Esophagus muscularis mucosa (tissue), 4 donors: ENCODE measurements at places on chromosomes 2 and 18. TPM values are rescaled to one million over a fixed set of nuclear protein-coding genes. Genes with fewer than 3 reads are reported as not detected.

The KCNK3 gene
- total RNA-seq, result 7.3 TPM

The FBXO48 gene
- total RNA-seq, result 0.46 TPM

The VWC2L gene
- not detected for total RNA-seq

The SIX2 gene
- total RNA-seq, result 1.3 TPM

The SMYD1 gene
- total RNA-seq, result 15.2 TPM

The GKN2 gene
- not detected for total RNA-seq

The IL18R1 gene
- 7.5 TPM for total RNA-seq

The ZFAND2B gene
- total RNA-seq, result 40.1 TPM

The SLC14A1 gene
- total RNA-seq, result 0.42 TPM

The GTF2A1L gene
- 11.8 TPM for total RNA-seq

The CAPN14 gene
- total RNA-seq, result not detected

The SERPINB12 gene
- not detected for total RNA-seq

The TMEM87B gene
- 21.8 TPM for total RNA-seq

The LIMS3 gene
- 7.0 TPM for total RNA-seq

The LYPD6B gene
- not detected for total RNA-seq

The SERPINB10 gene
- total RNA-seq, result not detected

The MROH2A gene
- not detected for total RNA-seq

The C18orf54 gene
- total RNA-seq, result 1.1 TPM

The KRTCAP3 gene
- total RNA-seq, result not detected

The ATOH8 gene
- total RNA-seq, result 45.2 TPM

The MAP3K20 gene
- 238 TPM for total RNA-seq

The SGPP2 gene
- total RNA-seq, result 0.32 TPM

The MAP3K19 gene
- not detected for total RNA-seq

The CHRNA1 gene
- not detected for total RNA-seq

The DNER gene
- 2.9 TPM for total RNA-seq

The HDHD2 gene
- total RNA-seq, result 21.5 TPM

The DSG1 gene
- total RNA-seq, result not detected

The IL18RAP gene
- 0.42 TPM for total RNA-seq

The OSR1 gene
- total RNA-seq, result 96.4 TPM

The CYTIP gene
- 3.6 TPM for total RNA-seq

The CNTNAP5 gene
- not detected for total RNA-seq

The CD302 gene
- 30.8 TPM for total RNA-seq

The MPP4 gene
- not detected for total RNA-seq

The UBE2E3 gene
- total RNA-seq, result 32.8 TPM

The AUP1 gene
- 92.0 TPM for total RNA-seq

The CREG2 gene
- not detected for total RNA-seq

The CYP27C1 gene
- total RNA-seq, result not detected

The FAM237A gene
- total RNA-seq, result not detected

The TGFA gene
- total RNA-seq, result 0.84 TPM

The EGR4 gene
- total RNA-seq, result not detected

The CPLX4 gene
- total RNA-seq, result not detected

The CAB39 gene
- total RNA-seq, result 73.6 TPM

The DSG4 gene
- not detected for total RNA-seq

The IL36RN gene
- not detected for total RNA-seq

The IL1RL1 gene
- total RNA-seq, result 10.0 TPM

The C2orf66 gene
- not detected for total RNA-seq

The TUBA3E gene
- not detected for total RNA-seq

The PPP1R1C gene
- not detected for total RNA-seq
